ENCODE measurements at places on chromosomes 7 and 10.

- DNase-seq = no peak
These were observed 44.9 kb upstream of the FAM171A1 start for GRCh38 chr10:15416034-15416433.

- DNase-seq = no peak
These were observed 271.7 kb downstream of the TRIL start for GRCh38 chr7:28686418-28686800.

DNA sequence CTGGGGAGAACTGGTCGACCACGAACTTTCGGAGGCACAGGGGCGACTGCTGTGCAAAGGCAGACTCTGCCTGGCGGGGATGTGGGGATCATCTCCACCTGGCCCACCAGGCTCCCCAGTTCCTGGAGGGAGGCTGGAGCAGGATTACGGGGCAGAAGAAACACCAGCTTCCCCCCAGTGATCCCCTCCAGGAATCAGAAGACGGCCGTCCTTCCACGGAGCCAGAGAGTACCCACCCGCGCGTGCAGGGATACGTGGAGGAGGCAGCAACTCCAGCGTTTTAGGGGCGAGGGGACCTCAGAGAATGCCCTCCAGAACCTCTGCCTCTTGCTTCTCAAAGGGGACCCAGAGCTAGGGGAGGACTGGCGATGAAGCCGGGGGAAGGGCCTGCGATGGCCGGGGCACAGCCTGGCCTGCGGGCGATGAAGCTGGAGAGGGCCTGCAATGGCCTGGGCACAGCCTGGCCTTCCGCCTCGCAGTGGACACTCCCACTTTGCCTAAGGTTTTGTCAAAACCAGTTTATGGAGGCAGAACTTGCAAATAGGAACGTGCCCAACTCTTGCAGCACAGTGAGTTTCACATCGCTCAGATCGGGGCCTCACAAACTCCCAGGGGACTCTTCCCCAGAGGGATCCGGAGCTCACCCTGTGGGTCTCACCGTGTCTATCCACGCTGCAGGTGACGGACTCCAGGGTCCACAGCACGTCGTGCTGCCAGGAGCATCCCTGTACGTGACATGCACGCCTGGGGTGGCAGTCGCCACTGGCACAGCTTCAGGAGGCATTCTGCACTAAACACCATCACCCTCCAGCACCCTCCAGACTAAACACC lies 77.9 kb upstream of the PDGFA start:
- DNase-seq = no peak

DNA sequence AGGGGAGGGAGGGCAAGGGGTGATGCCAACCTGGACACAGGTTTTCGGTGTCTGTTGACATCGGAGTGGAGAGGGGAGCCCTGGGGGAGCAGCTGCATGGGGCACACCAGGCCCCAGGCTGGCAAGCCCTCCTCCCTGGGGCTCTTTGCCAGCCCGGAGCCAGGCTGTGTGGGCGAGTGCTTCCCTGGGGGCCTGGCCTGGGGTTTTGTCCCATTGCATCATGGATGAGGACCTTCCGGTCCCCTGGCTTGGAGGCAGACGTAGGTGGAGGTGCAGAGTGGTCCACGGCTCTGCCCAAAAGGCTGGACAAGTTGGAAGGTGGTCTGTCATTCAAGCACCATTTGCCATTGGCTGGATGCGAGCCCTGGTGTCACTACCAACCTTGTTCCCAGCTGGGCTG lies 34.8 kb downstream of the ZMIZ1 start:
- DNase-seq = no peak

GRCh38 chr7:98616381-98617050 lies 569 bp upstream of the NPTX2 start:
- DNase-seq = no peak

GRCh38 chr10:67790534-67791408 lies 47.2 kb downstream of the DNAJC12 start:
- DNase-seq = no peak

DNA sequence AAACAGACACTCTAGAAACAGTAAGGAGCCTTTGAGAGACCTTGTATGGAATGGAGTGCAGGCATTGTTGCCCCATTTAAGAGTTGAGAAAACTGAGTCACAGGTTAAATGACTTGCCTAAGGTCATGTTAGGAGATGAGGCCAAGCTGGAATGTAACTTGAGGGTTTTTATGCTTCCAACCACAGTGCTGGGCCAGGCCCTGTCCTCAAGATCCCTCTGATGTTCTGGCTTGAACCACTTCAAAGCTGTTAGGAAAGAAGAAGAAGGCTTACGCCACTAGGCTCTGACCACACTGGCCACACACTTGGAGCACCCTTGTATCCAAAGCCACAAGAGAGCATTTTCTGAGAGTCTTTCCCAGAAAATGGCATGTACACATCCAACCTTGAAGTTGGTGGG lies 42.7 kb downstream of the PLAU start:
- DNase-seq = no peak

GRCh38 chr7:122413339-122413738 lies 108.8 kb upstream of the FEZF1 start:
- DNase-seq = no peak

DNA sequence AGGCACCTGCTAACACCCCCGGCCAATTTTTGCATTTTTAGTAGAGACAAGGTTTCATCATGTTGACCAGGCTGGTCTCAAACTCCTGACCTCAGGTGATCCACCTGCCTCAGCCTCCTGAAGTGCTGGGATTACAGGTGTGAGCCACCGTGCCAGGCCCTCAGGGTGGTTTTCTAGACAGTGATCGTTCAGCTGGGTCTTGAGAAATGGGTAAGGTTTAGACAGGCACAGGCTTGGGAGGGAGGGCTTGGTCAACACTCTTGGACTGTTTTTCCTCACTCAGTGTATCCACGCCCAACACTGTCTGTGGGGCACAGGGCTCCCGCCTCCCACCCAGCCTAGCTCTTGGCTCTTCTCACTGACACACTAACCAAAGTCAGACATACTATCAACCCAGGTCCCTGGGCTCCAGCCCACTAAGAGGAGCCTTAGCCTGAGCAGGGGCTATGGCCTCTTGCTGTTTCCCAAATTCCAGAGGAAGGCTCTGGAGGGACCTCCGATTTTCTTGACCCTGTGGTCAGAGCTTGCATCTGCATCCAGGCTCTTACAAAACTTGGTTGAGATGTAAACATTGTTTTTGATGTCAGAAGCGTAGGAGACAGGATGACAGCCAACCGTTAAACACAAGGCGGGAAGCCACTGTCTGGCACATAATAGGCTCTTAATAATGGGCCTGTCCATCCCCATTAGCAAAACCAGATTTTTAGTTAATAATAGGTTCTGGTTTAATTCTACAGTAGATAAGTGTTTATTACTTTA lies 143.9 kb downstream of the PRKAG2 start:
- no peak for DNase-seq

DNA sequence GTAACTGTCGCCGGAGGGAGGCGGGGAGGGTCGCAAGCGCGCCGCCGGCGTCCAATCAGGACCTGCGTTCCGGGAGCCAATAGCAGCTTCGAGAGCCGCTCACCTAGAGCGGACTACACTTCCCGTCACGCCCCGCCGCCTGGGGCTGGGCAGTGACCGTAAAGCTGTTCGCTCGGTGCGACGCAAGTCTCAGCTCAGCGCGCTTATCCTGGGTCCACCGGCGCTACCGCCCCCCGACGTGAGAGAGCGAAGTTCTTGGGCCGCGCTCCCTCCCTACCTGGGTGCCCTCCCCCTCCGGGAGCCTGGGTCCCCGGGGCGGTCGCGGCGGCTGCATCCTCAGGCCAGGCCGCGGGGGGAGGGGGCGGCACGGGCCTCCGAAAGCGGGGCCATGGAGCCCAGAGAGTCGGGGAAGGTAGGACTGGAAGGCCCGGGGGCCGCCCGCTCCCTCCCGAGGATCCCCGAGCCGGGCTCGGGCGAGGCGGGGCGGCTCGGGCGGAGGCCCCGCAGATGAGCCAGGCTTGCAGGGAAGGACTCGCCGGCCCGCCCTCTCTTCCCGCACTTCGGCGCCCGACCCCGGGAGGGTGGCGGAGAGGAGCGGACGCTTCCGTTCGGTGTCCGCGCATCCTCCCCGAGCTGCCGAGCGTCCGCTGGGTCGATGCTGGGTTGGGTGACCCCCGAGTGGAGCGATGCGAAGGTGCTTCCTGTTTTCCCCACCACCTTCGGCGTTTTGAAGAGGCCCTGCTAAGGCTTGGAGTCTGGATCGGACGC lies at the start of gene ZNF862:
Gene ZNF862, plus strand, starts transcription at position 152 of the 768 bp plus-strand sequence. Its CDS starts 237 bp downstream, at position 389.
- peak; percentile 94 for DNase-seq

DNA sequence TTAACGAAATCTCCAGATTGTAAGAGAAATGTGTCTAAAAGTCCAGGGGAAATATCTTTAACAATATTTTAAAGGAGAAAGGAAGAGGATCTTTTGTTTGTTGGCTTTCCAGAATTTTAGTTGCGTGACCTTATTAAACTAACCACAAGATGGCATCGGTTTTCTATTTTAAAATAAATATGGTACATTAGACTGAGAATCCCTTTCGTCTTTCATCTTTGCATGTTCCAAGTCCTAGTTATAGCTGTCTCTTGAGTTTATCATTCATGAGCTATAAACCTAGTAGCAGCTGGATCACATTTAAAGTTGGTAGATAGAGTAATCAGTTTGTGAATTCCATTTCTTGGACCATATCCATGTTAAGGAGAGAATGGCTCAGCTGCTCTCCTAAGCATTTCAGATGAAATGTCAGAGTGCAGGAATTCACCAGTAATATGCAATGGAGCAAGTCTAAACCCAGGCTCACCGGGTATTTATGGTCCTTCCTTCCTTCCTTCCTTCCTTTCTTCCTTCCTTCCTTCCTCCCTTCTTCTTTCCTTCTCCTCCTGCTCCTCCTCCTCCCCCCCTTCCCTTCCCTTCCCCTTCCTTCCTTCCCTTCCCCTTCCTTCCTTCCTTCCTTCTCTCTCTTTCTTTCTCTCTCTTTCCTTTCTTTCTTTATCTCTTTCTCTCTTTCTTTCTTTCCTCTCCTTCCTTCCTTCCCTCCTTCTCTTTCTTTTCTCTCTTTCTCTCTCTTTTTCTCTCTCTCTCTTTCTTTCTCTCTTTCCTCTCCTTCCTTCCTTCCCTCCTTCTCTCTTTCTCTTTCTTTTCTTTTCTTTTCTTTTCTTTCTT lies 57.8 kb upstream of the RAB18 start:
- DNase-seq = no peak

DNA sequence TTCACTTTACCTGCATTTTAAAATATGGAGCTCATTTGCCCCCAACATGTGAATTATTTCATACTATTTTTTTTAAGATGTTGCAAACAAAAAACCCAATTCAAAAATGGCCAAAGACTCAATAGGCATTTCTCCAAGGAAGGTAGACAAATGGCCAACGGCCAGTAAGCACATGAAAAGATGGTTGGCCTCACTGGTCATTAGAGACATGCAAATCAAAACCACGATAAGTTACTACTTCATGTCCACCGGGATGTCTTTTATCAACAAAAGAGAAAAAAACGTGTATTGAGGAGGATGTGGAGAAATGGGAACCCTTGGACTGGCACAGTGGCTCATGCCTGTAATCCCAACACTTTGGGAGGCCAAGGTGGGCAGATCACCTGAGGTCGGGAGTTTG lies 3.4 kb upstream of the CTBP2 start:
- DNase-seq = no peak

DNA sequence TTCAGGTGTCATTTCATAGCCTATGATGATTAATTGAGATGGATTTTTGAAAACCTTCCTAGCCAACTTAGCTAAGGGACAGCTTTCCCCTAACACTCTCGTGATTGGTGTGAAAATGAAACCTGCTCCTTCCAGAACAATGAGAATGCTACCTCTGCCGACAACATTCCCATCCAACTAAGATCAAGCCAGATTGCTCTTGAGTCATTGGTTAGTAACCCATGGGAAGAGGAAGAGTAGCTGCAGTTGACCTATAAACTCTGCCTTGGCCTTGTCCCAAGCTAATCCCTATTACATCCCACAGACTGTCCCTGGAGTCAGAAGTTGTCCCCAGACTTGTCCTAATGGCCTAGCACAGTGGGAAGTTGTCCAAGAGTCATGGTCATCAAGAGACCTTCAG lies 80.5 kb upstream of the SVIL start:
- DNase-seq = no peak

DNA sequence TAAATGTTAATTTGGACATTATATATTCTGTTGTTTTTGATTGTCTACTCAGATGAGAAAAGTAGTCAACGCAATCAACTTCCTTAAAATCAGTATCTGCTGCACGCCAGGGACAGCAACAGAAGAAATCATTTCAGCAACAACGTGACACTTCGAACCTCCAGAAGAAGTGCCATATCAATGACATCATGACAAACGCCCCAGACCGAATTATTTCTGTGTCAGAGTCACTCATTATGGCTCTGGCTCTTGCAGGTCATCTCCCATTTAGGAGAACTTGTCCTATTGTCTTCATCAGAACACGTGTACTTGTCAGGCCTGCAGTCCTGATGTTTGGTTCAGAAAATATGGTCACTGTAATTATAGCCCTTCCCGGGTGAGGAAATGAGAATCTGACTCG lies 276.3 kb downstream of the ADARB2 start:
- no peak for DNase-seq

GRCh38 chr10:78973901-78974616 lies 94.7 kb upstream of the ZMIZ1 start:
- DNase-seq = peak; percentile 26

Data from stimulated activated CD4-positive, alpha-beta T cell treated with anti-CD3 and anti-CD28 coated beads, Interleukin-12 subunit alpha, Interleukin-12 subunit beta, amount 100 ng/mL, for 24 hours (primary cell).